Vagina (tissue), 2 donors: ENCODE measurements at places on chromosomes 1 and 21. TPM values are rescaled to one million over a fixed set of nuclear protein-coding genes. Genes with fewer than 3 reads are reported as not detected.

DNA sequence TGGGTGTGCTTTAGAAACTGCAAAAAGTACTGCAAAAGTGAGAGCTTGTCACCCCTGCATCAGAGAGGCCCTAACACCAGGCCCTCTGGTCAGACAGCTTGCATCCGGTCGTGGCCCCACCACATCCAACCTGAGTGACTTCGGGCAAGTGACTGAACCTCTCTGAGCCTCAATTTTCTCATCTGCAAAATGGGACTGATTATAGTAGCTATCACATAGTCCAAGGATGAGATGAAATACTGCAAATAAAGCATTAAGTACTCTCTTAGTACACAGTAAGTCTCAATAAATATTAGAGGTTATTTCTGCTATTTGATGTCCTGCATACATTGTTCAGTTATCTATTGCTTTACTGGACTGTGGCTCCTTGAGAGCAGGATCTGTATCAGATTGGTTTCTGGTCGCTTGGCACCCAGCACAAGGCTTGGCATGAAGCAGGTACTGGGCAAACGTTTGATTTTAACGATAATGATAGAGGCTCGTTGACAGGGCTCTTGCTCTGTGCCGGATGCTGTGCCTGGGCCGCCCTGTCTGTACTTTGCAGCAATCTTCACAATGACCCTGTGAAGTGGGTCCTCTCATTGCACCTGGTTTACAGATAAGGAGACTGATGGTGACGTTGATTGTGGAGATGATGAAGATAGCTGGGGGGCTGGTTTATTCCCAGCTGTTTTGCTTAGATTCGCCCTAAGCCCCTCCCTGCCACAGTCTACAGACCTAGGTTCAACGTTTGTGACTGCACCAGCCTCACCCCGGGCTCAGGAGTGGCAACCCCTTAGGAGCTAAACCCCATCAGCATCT, 43.6 kb downstream of the RAP1GAP start:
- DNase-seq: no peak

- DNase-seq: no peak
Measured at GRCh38 chr21:36552434-36552785, 72.5 kb upstream of the CLDN14 start.

DNA sequence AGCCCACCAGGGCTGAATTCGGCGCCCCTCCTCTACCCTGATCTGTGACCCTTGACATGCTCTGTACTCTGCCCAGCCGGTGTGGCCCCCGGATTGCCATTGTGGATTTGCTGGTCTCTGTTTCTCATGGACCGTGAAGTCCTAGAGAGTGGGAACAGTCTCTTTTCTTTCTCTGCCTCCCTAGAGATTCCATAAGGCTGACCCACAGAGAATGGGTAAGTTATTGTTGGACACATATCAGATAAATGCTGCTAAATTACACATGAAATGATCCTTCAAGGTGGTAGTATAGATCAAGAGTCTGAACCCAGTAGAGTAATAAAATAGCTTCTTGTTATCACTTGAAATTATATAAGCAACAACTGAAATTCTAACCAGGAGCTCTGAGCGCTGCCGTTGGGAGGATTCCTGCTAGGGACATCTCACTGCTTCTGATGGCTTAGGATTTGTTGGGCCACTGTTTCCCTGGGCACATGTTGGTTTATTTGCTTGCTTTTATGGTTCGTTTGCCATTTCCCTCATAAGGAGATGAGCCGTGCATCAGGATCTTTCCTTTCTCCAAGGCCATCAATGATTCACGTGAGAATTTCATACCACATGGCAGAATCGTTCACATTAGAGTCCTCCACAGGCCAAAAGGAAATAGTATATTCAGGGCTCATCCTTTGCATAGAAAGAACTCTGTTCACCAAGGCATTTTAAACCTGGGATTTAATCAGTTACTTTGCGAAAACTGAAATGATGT, 111.9 kb downstream of the ZBTB18 start:
- no peak for DNase-seq

DNA sequence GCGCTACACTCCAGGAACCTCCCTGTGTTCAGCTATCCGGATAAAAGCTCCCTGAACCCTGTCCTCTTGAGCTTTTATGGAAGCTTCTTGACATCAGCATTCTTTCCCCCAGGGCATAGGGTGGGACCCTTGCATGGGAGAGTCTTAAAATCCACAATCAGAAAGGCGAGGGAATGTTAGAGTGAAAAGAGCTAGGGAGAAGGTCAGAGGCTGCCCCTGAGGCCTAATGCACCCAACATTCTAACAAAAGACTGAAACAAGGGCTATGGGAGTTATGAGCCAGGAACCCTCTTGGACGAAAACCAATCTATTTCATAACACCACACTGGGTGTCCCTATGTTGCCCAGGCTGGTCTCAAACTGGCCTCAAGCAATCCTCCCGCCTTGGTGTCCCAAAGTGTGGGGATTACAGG, 36.7 kb downstream of the NEK2 start:
- no peak for DNase-seq

DNA sequence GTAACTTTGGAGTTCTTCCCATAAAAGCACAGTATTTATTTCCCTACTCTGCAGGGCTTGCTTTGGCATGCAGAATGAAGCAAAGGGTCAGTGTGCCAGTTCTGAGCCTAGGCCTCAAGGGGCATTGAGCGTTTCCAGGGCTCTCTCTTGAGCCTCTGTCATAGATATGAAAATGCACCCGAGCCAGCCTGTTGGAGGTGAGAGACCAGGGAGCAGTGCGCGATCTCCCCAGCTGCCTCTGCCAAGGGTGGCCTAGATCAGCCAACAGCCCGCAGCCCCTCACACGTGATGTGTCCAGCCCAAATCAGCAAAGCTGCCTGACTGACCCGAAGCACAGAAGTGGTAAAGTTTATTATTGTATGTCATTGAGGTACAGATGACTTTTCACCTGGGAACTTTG, 63.7 kb downstream of the TENT5C start:
- DNase-seq: no peak

GRCh38 chr1:178310685-178311105, 186.1 kb downstream of the CLEC20A start:
- no peak for DNase-seq

DNA sequence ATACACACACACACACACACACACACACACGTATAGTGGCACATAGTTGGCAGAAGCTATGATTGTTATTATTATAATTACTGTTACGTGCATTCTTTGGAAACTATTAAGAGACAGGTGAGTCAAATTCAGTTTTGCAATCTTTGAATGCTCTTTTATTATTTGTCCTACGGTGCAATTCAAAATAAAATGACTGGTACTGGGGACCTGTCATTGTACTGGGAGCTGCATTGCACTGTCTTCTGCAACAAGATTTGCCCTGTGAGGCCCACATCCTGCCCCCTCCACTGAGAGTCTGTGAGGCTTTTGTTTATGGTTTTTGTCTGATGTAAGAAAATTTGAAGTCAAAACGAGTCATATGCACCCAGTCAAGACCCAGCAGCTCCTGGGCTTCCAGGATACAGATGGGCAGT, 1.9 kb downstream of the LY9 start:
- DNase-seq: no peak

- no peak for DNase-seq
Measured at GRCh38 chr1:33085332-33085731, 4.4 kb downstream of the AZIN2 start.

The OR2T29 gene
- not detected for total RNA-seq

The FCRLB gene
- not detected for total RNA-seq
